Activated CD4-positive, alpha-beta memory T cell treated with anti-CD3 and anti-CD28 coated beads, Interleukin-2, amount 10 ng/mL, durations not matched to agents 7 days and 5 days (primary cell): ENCODE measurements at places on chromosomes 7 and 10. TPM values are rescaled to one million over a fixed set of nuclear protein-coding genes. Genes with fewer than 3 reads are reported as not detected.

Gene RPP30
- 45.5 TPM for total RNA-seq

Gene LMOD2
- not detected for total RNA-seq

GRCh38 chr7:18426564-18427226 lies 68.9 kb upstream of the HDAC9 start:
- DNase-seq, result no peak

Gene CLDN12
- total RNA-seq, result 6.0 TPM

Gene CPA4
- not detected for total RNA-seq

- no peak for DNase-seq
Observed at GRCh38 chr7:146223851-146224250, 107.2 kb downstream of the CNTNAP2 start.

- no peak for DNase-seq
Observed at GRCh38 chr10:118729200-118729599, 25.6 kb downstream of the CACUL1 start.

DNA sequence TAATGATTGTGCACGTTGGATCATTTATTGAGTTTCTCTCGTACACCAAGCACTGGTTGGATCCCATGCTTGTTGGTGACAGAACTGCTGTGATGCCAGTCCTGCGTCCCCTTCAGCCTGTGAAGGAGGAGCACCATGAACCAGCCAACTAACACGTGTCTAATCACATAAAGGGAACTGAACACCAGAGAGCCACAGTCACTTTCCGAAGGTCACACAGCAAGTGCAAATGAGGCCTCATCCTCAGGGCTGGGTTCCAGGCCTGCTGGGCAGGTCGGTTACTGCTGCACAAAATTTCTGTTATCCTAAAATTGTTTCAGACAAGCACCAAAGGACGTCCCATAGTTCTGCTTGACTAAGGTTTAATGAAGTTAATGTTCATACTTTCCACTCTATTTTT lies 332.0 kb upstream of the ZNF32 start:
- no peak for DNase-seq
